ENCODE measurements at places on chromosomes 1 and 21.
A peak's percentile ranks its signal among the peaks of the same experiment; 100 is the strongest.

GRCh38 chr1:16971341-16972188, 8.9 kb downstream of the MFAP2 start:
- DNase-seq: no peak

GRCh38 chr1:201724766-201725118, 104.2 kb upstream of the IPO9 start:
- DNase-seq: no peak

DNA sequence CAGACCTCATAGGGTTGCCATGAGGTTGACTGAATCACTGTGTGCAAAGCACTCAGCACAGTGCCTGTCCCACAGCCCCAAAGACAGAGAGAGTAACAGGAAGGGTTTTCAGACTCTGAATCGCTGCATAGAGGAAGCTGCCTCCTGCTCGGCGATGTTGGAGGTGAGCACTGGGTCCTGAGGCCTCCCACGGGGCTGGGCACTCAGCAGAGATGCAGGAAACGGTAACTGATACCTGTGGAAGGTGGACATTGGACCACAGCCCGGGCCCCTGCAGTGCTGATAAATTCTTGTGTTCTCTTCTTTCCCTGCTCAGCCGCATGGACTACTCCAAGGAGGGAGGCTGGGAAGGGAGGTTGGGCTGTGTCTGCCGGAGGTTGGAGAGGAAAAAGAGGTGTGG, 389.7 kb downstream of the PTPRU start:
- DNase-seq: no peak

DNA sequence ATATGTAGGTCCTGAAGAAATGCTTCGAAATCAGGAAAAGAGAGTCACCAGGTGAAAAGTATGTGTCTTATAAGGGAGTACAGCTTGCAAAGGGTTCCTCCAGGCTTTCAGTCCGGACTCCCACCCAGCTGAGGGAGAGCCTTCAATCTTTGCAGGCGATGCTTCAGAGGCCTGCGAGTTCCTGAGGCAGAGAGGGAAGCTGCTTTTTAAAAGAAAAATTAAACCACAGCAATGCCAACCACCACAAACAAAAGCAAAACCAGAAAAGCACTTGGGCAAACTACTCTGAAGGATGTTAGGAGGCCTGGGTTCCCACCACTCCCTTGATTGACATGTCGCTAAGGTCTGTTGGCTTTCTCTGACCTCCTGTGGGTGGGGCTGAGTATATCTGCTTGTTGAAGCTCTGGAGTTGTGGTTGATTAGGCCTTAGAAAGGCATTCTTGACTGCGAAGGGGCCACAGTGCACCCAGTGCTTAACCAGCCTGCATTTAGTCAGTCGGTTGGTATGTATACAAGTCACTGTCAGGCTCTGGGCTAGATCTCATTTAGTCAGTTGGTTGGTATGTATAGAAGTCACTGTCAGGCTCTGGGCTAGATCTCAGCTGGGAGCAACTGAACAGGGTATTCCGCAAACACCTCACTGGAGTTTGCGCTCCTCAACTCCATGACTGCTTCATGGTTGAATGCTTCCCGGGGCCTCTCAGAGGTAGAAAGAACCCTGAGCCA, 1.2 kb downstream of the NIPAL3 start:
- no peak for DNase-seq

DNA sequence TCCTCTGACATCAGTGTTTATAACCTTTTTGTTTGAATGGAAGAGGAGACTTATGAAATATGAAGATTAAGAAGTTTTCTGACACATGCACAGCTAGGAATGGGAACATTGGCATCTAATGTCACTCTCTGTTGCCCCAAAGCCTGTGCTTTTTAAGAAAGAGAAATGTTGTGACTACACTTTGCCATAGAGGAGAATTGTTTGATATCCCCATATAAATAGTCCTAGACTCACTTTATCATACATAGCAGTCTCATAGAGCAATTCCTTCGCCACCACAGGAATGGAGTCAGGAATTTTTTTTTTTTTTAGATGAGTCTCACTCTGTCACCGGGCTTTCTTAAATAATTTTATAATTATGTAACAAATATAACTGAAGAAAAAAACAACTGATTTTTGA, 1.5 kb downstream of the KRTAP21-3 start:
- DNase-seq: no peak

DNA sequence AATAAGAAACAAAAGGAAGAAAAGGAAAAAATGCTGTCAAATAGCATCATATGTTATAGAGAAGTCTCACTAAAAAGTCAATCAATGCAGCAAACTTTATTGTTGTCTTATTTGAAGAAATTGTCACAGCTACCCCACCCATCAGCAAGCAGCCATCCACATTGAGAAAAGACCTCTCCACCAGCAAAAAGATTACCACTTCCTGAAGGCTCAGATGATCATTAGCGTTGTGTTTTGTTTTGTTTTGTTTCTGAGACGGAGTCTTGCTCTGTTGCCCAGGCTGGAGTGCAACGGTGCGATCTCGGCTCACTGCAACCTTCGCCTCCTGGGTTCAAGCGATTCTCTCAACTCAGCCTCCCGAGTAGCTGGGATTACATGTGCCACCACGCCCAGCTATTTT, 29.0 kb downstream of the ATP2B4 start:
- no peak for DNase-seq

- peak; percentile 45 for DNase-seq
Measured at GRCh38 chr1:58782178-58783089, 1.4 kb downstream of the JUN start.

- DNase-seq: no peak
Measured at GRCh38 chr1:183195142-183195574, 9.1 kb downstream of the LAMC2 start.

GRCh38 chr1:117143172-117143571, 21.6 kb upstream of the TRIM45 start:
- no peak for DNase-seq

GRCh38 chr1:216238844-216239243, 184.4 kb downstream of the USH2A start:
- no peak for DNase-seq

DNA sequence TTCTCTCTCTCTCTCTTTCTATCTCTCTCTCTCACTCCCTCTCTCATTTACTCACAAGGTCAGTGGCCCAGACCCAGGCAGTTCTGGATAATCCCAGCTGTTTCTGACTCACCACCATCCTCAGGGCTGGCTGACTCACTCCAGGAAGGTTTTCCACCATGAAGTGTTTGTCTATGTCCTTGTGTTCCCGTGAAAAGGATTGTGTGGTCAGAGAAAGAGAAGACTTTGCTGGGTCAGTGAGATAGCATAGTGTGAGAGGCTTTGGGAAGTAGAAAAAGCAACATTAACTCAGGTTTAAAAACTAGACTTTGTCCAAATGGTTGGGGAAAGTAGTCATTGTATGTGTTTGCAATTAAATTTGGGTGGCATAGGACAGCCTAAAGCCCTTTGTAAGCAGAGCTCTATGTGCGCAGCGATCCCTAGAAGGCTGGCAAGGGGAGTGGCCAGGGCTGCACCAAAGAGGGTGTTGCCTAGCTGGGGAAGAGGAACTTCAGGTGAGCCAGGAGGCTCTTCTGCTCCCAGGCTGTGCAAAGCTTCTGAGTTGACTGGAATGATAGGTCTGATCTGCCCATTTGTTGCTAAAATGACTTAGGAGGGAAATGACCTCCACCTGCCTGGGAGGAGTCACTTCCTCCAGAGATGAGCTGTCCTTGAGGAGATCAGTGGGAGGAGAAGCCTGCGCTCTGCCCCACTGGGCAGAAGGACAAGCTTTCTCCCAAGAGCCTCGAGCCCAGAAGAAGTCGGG, 4.9 kb upstream of the CAPN2 start:
- no peak for DNase-seq
